ENCODE measurements at places on chromosomes 3 and 15. TPM values are rescaled to one million over a fixed set of nuclear protein-coding genes. Genes with fewer than 3 reads are reported as not detected.

Gene MOBP
- not detected for total RNA-seq

- H3K4me3 ChIP-seq, result no peak overlapping the region
- H3K4me1 ChIP-seq, result no peaks in the 10 kb centered on the region
- no peaks in the 10 kb centered on the region for H3K36me3 ChIP-seq
- no peak overlapping the region for H3K27ac ChIP-seq
- no peak for DNase-seq
Observed at GRCh38 chr3:18024715-18025114, 282.3 kb upstream of the TBC1D5 start.

DNA sequence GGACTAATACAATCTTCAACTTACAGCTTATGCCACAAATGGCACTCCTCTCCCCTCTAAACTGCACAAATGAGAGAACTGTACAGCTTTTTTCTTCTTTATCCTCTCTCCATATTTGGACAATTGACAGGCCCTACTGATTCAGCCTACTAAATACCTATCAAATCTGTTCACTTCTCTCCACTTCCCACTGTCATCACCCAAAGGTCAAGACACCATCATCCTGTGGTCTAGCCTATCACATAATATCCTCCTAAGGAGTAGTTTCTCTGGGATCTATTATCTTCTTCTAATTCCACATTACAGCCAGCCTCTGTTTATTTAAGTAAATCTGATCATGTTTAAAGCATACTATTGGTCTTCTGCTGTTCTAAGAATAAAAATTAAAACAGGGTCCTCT is 33.0 kb upstream of the SLC12A8 start:
- H3K27me3 ChIP-seq, result no peaks in the 10 kb centered on the region
- no peaks in the 10 kb centered on the region for H3K4me1 ChIP-seq
- no peaks in the 10 kb centered on the region for H3K36me3 ChIP-seq
- DNase-seq, result no peak
- no peak overlapping the region for H3K4me3 ChIP-seq

Gene LOXL1
- 1.6 TPM for total RNA-seq

DNA sequence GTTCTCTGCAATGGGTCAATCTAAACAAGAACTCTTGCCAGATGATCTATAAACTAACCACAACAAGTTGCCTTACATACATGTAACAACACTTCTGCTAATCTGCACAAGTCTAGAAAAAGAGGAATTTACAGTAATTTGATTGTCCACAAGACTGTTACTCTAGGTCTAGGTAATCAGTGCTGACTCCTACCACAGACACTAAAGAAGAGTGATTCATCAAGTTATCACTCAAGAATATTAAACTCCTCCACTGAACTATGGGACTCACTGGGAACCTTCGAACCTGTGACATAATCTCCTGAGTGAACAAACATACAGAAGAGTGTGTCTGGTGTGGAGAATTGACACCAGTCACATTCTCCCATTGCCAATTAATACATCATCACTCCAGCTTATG is 138.3 kb downstream of the ANXA2 start:
- H3K27ac ChIP-seq, result no peak overlapping the region
- no peaks in the 10 kb centered on the region for H3K27me3 ChIP-seq
- no peaks in the 10 kb centered on the region for H3K4me1 ChIP-seq
- H3K4me3 ChIP-seq, result no peak overlapping the region
- H3K36me3 ChIP-seq, result no peaks in the 10 kb centered on the region

DNA sequence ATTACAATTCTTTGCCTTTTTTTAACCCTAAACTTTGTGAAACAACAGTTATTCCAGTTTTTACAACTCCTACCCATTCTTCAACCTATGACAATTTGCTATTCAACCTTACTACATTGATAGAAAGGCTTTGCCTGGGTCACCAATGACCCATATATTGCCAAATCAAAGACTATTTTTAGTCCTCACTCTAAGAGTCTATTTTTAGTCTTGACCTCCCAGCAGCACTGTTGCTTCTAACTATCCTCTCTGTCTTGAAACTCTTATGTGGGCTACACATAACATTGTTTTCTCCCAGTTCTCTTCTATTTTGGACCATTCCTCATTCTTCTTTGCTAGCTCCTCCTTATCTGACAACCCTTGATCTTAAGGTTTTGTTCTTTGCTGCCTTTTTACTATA is 71.4 kb downstream of the C3orf80 start:
- no peaks in the 10 kb centered on the region for H3K4me1 ChIP-seq
- H3K27ac ChIP-seq, result no peak overlapping the region
- H3K27me3 ChIP-seq, result no peaks in the 10 kb centered on the region
- H3K36me3 ChIP-seq, result no peaks in the 10 kb centered on the region
- no peak for DNase-seq
- no peak overlapping the region for H3K4me3 ChIP-seq

- no peak overlapping the region for H3K4me3 ChIP-seq
- H3K27ac ChIP-seq, result no peak overlapping the region
- DNase-seq, result no peak
- no peaks in the 10 kb centered on the region for H3K4me1 ChIP-seq
- no peaks in the 10 kb centered on the region for H3K36me3 ChIP-seq
Observed at GRCh38 chr15:67691450-67691849, 133.9 kb upstream of the SKOR1 start.

DNA sequence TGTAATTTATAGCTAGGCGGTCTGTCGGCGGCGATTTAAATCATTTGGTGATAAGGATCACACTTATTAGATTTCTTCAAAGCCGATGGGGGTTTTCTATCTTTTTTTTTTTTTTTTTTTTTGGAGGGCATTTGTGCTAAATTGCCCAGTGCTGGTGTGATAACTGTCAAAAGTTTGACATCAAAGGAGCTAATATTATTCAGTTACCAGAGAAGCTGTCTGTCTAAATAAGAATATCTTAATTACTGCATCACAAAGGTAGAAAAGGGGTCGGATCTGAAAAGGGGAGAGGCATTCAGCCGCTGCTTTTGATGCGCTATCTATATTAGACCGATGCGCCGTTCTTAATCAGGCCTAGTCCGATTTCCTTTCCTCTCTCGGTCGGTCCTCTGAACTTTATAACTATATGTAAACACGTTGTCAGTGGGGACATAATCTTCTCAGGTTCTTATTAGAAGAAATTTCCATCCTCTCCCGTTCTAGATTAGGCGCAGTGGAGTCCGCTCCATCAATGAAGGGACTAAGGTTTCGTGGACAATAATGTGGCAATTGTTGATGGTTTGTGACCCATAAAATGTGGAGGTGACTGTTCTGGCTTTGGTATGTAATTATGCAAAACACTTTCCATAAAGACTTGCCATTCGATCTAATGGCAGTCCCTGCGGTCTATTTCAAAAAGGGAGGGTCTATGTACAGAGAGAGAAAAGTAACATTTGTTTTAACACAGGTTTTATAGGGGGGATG is 31.7 kb downstream of the NR2F2 start:
- H3K4me1 ChIP-seq, result peaks cover 17% of the 10 kb centered on the region
- H3K27ac ChIP-seq, result no peak overlapping the region
- H3K36me3 ChIP-seq, result no peaks in the 10 kb centered on the region
- H3K4me3 ChIP-seq, result no peak overlapping the region

Gene CCR8
- 6.9 TPM for total RNA-seq
